ENCODE measurements at places on chromosomes 4 and X. TPM values are rescaled to one million over a fixed set of nuclear protein-coding genes. Genes with fewer than 3 reads are reported as not detected.

HHIP gene
- total RNA-seq: 9.7 TPM

GRCh38 chr4:168734703-168735678 is 238.1 kb downstream of the PALLD start:
- no peak for DNase-seq

- no peak for DNase-seq
Measured at GRCh38 chrX:150258463-150259430, 104.4 kb upstream of the MAMLD1 start.

DNA sequence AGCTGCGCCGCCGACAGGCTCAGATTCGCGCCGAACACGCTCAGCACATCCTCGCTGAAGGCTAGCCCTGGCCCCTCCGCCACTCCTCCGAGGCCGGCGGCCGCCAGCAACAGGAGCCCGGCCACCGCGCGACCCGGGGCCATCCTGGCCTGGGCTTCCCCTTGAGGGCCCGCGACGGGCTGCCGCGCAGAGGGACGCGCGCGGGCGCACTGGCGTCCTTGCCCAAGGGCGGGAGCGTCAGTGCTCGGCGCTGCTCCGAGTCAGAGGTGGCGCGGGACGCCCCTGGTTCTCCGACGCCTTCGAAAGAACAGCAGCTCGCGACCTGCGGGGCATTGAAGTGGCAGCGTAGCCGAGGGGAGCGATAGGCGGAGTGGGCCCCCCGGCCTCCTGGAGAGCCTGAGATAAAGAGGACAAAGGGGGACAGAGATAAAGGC is 745 bp downstream of the SLC39A8 start:
- DNase-seq: peak; percentile 74

- peak; percentile 71 for DNase-seq
Measured at GRCh38 chr4:152936446-152937335, 568 bp downstream of the FHDC1 start.

Data from liver (tissue), 10 donors.